Memory B cell (primary cell): ENCODE measurements at places on chromosomes 1 and 21.
A peak's percentile ranks its signal among the peaks of the same experiment; 100 is the strongest.

DNA sequence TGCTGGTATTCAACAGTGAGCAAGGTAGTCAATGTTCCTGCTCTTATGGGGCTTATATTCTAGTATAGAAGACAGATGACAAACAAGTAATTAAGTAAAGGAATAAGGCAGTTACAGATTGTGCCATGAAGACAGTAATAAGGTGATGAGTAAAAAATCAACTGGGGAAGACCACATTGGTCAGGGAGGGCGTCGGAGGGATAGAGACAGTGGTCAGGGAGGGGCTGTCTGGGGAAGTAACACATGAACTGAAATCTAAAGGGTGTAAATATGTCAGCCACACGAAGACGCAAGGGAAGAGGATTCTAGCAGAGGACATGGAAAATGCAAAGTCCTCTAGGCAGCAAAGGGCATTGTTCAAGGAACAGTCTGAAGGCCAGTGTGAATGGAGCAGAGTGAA is 10.1 kb downstream of the IL12RB2 start:
- DNase-seq = no peak

GRCh38 chr1:6028042-6028850 is 17.4 kb upstream of the KCNAB2 start:
- peak; percentile 51 for DNase-seq

DNA sequence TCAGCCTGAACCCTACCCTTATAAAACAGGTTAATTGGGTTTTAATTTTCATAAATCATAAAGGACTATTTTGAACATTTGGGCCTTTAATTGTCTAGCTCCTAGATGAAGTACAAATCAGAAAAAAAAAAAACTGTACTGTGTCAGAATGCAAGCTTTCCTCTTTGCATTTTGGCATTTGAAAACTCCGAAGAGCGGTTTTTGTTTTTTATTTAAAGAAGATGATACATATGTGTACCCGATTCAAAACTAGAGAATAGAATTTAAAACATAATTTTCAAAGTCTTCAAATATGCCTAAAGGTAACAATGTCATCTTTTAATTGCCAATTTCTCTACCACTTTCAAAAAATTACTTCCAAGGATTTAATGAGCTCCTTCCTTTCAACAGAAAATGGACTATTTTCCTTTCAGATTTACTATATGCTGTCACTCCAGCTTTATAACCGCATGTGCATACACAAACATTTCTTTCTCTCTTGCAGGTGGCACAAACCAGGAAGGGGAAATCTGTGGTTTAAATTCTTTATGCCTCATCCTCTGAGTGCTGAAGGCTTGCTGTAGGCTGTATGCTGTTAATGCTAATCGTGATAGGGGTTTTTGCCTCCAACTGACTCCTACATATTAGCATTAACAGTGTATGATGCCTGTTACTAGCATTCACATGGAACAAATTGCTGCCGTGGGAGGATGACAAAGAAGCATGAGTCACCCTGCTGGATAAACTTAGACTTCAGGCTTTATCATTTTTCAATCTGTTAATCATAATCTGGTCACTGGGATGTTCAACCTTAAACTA is 33.7 kb downstream of the MRPL39 start:
- DNase-seq = no peak

GRCh38 chr1:15323351-15323988 is 76.4 kb downstream of the FHAD1 start:
- peak; percentile 69 for DNase-seq

DNA sequence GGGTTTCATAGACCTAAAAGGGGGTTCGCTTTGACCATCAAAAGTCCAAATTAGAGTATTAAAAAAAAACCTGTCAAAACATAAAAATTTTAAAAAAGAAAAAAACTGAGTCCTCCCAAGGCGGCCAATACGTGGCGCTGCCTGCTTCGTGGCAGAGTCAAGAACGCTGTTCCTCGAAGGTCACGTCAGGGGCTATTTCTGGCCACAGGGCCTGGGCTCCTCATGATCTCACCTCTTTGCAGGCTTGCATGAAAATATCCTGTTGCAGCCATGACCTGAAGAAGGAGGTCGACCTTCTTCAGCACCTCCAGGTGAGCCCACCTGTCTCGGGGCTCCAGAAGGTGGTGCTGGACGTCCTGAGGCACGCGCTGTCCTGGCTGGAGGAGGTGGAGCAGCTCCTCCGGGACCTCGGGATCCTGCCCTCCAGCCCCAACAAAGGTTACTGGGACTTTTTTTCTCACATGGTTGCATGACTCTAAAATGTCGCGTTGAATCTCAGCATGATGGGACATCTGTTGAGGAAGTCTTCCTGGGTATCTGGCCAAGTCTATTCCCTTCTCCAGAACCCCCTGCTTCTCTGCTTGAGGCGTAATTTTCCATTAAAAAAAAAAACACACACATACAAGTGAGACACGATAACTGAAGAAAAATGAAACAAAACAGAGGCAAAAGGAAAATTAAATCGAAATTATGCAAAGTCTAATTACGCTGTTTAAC is 80.4 kb upstream of the EFHD2 start:
- DNase-seq = no peak

DNA sequence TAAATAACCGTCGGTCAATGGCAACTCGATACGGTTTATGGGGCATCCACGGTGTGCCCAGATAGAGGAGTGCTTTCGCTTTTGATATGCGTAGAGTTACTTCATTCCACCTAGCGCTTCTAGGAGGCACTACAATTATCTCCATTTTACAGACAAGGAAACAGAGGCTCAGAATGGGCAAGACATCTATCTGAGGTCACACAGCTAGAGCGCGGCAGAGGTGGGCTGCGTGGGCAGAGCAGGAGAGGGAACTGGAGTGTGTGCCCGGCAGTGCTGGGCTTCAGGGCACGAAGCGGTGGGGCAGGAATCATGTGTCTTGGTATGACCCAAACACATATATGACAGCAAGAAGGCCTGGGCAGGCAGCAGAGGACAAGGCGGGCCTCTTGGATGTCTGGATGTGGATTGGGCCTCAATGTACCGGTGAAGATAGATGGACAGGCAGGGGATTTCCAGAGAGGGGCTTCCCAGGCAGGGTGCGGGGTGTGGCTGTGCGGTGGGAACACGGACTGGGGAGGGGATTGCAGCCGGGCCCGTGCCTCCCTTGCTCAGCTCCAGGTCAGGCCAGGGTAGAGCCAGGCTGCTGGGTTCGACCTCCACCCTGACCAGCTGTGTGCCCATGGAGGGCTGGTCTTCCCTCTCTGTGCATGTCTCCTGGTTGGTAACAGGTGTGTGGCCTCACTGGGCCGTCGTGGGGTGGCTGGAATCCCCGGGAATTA is 21.2 kb downstream of the TP73 start:
- no peak for DNase-seq

GRCh38 chr1:174740249-174740968 is 259.3 kb upstream of the CACYBP start:
- no peak for DNase-seq

DNA sequence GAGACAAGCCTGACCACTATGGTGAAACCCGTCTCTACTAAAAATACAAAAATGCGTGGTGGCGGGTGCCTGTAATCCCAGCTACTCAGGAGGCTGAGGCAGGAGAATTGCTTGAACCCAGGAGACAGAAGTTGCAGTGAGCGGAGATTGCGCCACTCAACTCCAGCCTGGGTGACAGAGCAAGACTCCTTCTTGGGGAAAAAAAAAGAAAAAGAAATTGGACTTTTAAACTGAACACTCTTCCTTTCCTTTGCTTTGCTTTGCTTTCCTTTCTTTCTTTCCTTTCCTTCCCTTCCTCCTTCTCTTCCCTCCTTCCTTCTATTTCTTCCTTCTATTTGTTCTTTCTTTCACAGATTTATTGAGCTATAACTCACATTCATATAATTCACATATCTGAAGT is 43.3 kb upstream of the PUM1 start:
- DNase-seq = no peak

DNA sequence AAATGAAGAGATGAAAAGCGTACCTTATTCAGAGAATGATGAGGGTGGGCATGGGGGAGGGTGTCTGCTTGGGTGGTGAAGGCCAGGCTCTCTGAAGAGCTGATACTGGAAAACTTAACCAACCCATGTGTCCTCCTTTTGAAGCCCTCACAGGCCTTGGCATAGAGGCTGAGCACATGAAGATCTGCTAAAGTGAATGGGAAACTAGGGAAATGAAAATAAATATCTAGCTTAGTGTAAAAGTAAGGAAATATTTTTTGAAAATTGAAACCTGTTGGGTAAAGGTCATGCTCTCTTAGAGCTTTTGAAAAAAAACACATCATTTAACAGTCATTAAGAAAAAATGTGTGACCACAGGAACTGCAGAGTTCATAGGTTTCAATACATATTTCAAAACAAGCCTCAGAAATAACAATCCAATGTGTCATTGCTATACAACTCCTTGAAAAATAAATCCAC is 40.5 kb upstream of the RALGPS2 start:
- no peak for DNase-seq

- no peak for DNase-seq
These were observed 16.9 kb downstream of the SELL start for GRCh38 chr1:169694304-169695075.

DNA sequence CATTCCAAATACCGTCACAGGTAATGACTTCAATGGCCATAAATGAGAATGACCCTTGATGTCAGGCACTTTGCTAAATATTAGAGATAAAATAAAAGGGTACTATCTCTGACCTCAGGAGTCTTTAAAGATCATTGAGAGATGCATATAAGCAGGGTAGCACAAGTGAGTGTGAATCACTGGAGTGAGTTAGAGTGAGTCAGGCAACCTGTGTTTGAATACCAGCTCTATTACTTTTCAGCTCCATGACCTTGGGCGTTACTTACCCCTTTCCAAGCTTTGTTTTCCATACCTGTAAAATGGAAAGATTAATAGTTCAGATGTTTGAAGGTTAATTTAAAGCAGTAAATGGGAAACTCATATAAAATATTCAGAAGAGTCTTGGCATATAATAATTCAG is 1058.0 kb upstream of the ADGRL4 start:
- DNase-seq = no peak

- DNase-seq = no peak
These were observed 13.3 kb downstream of the COL9A2 start for GRCh38 chr1:40303790-40304189.

- no peak for DNase-seq
These were observed 24.8 kb downstream of the TSPAN2 start for GRCh38 chr1:115064461-115064860.

- no peak for DNase-seq
These were observed 170.1 kb downstream of the SEC16B start for GRCh38 chr1:177799746-177800145.

- no peak for DNase-seq
These were observed 5.6 kb downstream of the PTPRF start for GRCh38 chr1:43536196-43536863.

- no peak for DNase-seq
These were observed 9.4 kb downstream of the CR1L start for GRCh38 chr1:207654320-207654719.

DNA sequence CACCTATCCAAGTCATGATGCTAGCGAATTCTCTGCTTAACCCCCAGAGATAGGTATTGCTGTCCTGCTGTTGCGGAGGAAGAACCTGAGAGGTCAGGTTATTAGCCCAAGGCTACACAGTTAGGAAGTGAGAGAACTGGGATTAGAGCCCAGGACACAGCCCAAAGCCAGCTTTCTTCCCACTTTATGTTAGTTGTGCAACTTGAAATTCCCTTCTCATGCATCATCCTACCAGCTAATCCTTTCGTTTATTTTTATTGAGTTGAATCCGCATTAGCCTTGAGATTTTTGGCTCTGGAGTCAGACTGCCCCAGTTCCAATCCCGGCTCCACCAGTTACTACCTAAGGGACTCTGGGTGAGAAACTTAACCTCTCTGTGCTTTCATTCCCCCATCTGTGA is 65.4 kb downstream of the PLEKHA6 start:
- no peak for DNase-seq

GRCh38 chr21:25837533-25838265 is 102.9 kb downstream of the GABPA start:
- DNase-seq = no peak

DNA sequence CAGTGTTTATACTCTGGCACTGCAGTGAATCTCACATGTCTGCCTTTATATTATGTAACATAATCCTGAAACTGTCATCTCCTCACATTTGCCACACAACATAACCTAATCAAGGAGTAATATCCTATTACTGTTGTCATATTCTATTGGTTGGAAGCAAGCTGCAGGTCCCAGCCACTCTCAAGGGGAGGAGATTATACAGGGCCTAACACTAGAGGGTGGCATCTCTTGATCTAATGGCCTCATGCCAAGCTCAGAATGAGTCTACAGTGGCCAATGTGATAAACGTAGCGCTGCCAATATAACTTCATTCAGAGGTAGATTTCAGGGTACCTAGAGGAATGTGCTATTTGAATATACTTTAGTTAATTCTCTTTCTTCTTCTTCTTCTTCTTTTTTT is 166.8 kb downstream of the BACH1 start:
- no peak for DNase-seq

DNA sequence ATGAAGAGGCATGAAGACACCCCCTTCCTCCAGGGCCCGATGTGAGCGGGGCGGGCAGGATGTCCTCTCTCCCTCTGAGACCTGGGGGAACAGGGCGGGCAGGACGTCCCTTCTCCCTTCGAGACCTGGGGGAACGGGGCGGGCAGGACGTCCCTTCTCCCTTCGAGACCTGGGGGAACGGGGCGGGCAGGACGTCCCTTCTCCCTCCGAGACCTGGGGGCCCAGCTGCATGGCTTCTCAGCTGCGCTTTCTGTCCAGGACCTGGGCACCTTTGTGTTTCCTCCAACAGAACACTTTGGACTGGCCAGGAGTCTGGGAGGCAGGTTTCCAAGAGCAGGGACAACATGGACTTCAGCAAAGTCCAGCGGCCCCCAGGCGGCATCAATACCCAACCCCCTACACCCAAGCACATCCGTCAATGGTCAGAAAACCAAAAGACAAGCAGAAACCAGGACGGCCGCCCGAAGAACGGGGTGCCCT is 30.8 kb upstream of the ADARB1 start:
- no peak for DNase-seq
